Activated naive CD4-positive, alpha-beta T cell treated with anti-CD3 and anti-CD28 coated beads, Interleukin-2, amount 10 ng/mL, durations not matched to agents 7 days and 5 days (primary cell): ENCODE measurements at places on chromosomes 6 and 20.

DNA sequence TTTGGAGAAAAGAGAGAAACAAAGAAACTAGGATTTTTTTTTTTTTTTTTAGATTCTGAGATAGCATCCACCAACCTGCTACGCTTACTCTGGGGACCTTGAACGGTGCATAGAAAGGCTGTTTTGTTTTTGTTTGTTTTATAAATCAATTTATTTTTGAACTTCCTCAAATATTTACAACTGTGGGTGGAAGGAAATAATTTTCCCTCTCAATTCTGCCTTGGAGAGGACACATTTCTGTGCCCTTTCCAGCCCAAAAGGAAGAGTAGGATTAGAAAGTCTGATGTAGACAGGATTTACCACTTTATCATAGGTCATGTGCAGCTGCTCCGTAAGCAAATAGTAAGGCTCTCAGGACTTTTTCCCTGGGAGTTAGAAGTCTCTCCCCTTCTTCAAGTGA, 190.5 kb downstream of the NKAIN2 start:
- no peak overlapping the region for H3K4me3 ChIP-seq
- H3K4me1 ChIP-seq, result no peaks in the 10 kb centered on the region
- no peaks in the 10 kb centered on the region for H3K27me3 ChIP-seq
- H3K36me3 ChIP-seq, result no peaks in the 10 kb centered on the region
- no peak for DNase-seq
- H3K27ac ChIP-seq, result no peak overlapping the region

DNA sequence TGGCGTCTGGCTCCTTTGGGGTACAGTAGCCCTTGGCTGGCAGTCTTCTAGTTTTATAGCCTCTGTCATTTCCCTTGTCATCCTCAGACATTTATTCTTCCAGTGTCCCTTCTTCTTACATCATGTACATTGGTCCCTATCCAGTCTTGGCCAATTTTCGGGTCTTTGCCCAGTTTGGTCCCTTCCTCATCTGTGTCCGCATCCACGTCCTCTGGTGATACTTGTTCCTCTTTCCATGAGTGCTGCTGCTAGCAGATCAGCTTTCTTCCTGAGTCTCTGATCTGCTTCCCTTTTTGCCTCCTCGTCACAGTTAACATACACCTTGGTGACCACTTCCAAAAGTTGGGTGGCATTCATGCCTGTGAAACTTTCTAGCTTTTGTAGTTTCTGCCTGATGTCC, 86.2 kb upstream of the GPR6 start:
- peaks cover under 1% of the 10 kb centered on the region for H3K27me3 ChIP-seq
- peaks cover 2% of the 10 kb centered on the region for H3K4me1 ChIP-seq

- no peaks in the 10 kb centered on the region for H3K4me1 ChIP-seq
- no peak overlapping the region for H3K4me3 ChIP-seq
- no peaks in the 10 kb centered on the region for H3K27me3 ChIP-seq
- no peak overlapping the region for H3K27ac ChIP-seq
- H3K36me3 ChIP-seq, result peaks cover 13% of the 10 kb centered on the region
Measured at GRCh38 chr6:44820759-44821158, 433.3 kb downstream of the CDC5L start.

- no peak overlapping the region for H3K4me3 ChIP-seq
- no peaks in the 10 kb centered on the region for H3K27me3 ChIP-seq
Measured at GRCh38 chr6:146581968-146582367, 16.8 kb upstream of the ADGB start.

- H3K36me3 ChIP-seq, result peaks cover 17% of the 10 kb centered on the region
- H3K27me3 ChIP-seq, result peaks cover 16% of the 10 kb centered on the region
- DNase-seq, result peak; percentile 69
- H3K27ac ChIP-seq, result peak overlapping the region; percentile 84
- H3K4me1 ChIP-seq, result peaks cover 59% of the 10 kb centered on the region
Measured at GRCh38 chr20:3786126-3786484, 435 bp downstream of the CENPB start.

GRCh38 chr20:35743693-35744491, 1.8 kb upstream of the RBM39 start:
- peak overlapping the region; percentile 98 for H3K27ac ChIP-seq
- H3K4me3 ChIP-seq, result peak overlapping the region; percentile 86
- H3K27me3 ChIP-seq, result no peaks in the 10 kb centered on the region

- no peak overlapping the region for H3K4me3 ChIP-seq
- H3K36me3 ChIP-seq, result peaks cover 1% of the 10 kb centered on the region
- peaks cover 22% of the 10 kb centered on the region for H3K27me3 ChIP-seq
- no peak for DNase-seq
Measured at GRCh38 chr6:28235912-28236452, 10.9 kb downstream of the ZSCAN9 start.
